ENCODE measurements at places on chromosomes 16 and 17.

- H3K27me3 ChIP-seq = no peaks in the 10 kb centered on the region
- peaks cover 16% of the 10 kb centered on the region for H3K4me1 ChIP-seq
- no peak overlapping the region for H3K27ac ChIP-seq
- peak; percentile 90 for DNase-seq
- no peaks in the 10 kb centered on the region for H3K36me3 ChIP-seq
These were observed 84.3 kb downstream of the BMERB1 start for GRCh38 chr16:15518381-15519351.

DNA sequence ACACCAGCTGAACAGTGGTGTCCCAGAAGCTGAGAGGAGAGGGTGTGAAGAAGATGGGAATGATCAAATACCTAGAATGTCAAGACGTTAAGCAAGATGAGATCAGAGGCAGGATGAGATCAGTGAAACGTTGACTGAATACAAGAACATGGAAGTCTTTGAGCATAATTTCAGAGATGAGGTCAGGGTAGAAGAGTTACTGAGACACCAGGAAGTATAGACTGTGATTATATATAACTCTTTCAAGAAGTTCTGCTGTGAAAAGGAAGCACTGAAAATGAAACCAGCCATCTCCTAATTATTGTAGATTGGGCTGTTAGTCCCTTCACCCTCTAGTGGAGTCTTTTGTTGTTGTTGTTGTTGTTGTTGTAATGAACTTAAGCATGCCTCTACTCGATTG, 9.1 kb downstream of the SHCBP1 start:
- no peaks in the 10 kb centered on the region for H3K27me3 ChIP-seq
- DNase-seq = no peak
- peaks cover 22% of the 10 kb centered on the region for H3K36me3 ChIP-seq
- no peak overlapping the region for H3K27ac ChIP-seq
- no peaks in the 10 kb centered on the region for H3K4me1 ChIP-seq

DNA sequence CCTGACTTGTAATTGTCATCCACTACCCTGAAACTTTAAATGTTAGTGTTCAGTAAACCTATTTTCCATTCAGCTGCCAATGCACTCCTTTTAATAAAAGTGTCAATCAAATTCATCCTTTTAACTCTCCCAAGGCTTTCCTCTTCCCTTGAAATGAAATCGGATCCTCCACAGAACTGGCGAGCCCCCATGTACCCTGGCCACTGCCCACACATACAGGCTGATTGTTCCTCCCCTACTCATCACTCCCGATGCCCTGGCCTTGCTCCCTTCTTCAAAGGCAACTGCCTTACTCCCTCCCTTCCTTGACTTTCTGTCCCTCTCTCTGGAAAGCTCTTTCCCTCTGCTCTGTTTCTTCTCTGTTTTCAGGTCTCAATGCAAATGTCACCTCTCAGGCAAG, 7.6 kb downstream of the KRT33A start:
- DNase-seq = no peak
- H3K4me3 ChIP-seq = no peak overlapping the region
- H3K27ac ChIP-seq = no peak overlapping the region
- no peaks in the 10 kb centered on the region for H3K4me1 ChIP-seq
- H3K36me3 ChIP-seq = no peaks in the 10 kb centered on the region
- no peaks in the 10 kb centered on the region for H3K27me3 ChIP-seq

- peaks cover 18% of the 10 kb centered on the region for H3K36me3 ChIP-seq
- H3K27ac ChIP-seq = peak overlapping the region; percentile 79
- peak overlapping the region; percentile 82 for H3K4me3 ChIP-seq
- peaks cover 23% of the 10 kb centered on the region for H3K4me1 ChIP-seq
- H3K27me3 ChIP-seq = no peaks in the 10 kb centered on the region
These were observed 844 bp downstream of the TAOK2 start for GRCh38 chr16:29974291-29975133.

DNA sequence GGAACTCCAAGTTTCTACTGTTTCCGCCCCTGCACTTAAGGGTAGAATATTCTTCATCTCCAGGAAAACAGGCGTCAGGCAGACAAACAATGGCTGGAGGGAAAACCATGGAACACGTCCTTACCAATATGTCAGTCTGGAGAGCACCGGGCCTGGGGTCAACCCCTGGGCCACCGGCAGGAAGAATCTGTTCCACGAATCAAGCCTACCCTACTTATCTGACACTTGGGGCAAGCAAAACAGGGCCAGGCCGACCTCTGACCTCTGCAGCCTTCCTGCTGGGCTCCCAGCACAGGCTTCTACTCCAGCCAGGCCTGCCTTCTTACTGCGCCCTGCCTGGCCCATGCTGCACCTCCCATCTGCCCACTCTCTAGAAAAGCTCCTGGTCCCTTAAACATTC, 10.1 kb downstream of the VAC14 start:
- H3K36me3 ChIP-seq = no peaks in the 10 kb centered on the region
- DNase-seq = no peak
- H3K27me3 ChIP-seq = no peaks in the 10 kb centered on the region
- no peak overlapping the region for H3K4me3 ChIP-seq
- H3K4me1 ChIP-seq = no peaks in the 10 kb centered on the region

DNA sequence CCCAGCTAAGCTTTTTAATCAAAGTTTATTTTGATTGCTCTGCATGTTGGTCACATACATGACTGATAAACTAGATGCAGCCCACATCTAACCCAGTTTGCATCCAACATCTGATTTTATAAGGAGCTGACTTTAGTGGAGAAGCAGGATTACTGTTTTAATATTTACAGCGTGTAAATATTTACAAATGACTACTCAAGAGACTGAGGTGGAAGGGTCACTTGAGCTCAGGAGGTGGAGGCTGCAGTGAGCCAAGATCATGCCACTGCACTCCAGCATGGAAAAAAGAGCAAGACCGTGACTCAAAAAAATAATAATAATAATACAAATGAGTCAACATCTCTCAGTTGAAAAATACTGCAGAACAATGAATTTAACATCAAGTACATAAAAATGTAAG, 50.8 kb downstream of the PARN start:
- no peak overlapping the region for H3K27ac ChIP-seq
- no peak overlapping the region for H3K4me3 ChIP-seq
- H3K36me3 ChIP-seq = peaks cover 30% of the 10 kb centered on the region
- no peak for DNase-seq

- no peak overlapping the region for H3K4me3 ChIP-seq
- peaks cover 7% of the 10 kb centered on the region for H3K4me1 ChIP-seq
- no peaks in the 10 kb centered on the region for H3K36me3 ChIP-seq
- DNase-seq = no peak
- H3K27me3 ChIP-seq = no peaks in the 10 kb centered on the region
These were observed 214.5 kb downstream of the HS3ST3A1 start for GRCh38 chr17:13387236-13387635.

DNA sequence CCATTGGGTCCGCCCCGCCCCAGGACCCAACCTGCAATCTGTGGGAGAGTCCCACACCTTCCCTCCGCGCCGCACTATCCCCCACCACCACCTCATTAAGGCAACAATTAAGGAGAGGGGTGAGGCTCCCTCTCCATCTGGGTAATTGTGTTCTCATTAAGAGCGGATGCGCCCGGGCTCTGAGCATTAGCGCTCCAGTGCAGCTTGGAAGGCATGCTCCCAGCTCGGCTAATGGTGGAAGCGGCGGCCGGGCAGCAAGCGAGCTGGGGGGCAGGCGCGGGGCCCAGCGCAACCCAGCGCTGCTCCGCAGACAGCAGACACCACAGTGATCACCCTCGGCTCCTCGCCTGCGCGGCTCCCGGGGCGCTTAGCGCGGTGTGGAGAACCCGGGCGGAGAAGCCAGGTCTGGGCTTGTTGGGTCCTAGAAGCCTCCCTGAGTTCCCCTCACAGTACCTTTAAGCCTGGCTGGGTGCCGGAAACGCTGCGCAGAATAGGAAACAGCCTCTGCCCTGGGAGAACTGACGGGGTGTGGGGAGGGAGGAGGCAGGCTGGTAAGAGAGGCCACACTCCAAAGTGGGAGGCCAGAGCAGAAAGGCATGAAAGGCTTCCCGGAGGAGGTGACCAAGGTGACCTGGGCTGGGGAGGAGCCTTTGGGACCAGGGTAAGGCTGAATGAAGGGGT, 6.4 kb downstream of the CBLN1 start:
- H3K4me3 ChIP-seq = no peak overlapping the region
- no peak overlapping the region for H3K27ac ChIP-seq
- H3K4me1 ChIP-seq = no peaks in the 10 kb centered on the region
